HuH-7.5 (cell line): ENCODE measurements at places on chromosomes 11 and 22.

GRCh38 chr22:39220890-39221850, 23.6 kb downstream of the PDGFB start:
- DNase-seq: no peak

- DNase-seq: no peak
Observed at GRCh38 chr11:8201644-8202365, 33.0 kb upstream of the RIC3 start.

- DNase-seq: no peak
Observed at GRCh38 chr22:38567531-38568285, 2.3 kb downstream of the DMC1 start.

- DNase-seq: no peak
Observed at GRCh38 chr11:121241343-121242211, 51.0 kb upstream of the SC5D start.

GRCh38 chr11:107397357-107397756, 60.3 kb downstream of the CWF19L2 start:
- no peak for DNase-seq

DNA sequence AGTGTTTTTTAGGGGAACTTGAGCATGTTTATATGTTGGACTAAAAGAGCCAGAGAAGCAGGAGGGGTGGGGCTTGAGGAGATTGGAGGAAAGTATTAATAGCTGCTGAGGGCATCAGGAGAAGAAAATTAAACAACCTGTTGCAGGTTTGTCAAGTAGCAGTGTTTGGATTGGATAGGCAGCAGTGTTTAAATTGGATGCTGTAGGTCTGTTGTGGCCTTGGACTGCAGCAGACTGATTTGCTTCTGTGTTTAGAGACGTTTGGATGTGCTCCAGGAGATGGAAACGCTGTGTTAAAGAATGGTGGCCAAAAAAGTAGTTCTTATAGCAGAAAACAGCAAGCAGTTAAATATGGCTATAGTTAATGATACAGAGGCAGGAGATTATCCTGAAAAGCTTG, 5.7 kb downstream of the EIF3L start:
- no peak for DNase-seq

- no peak for DNase-seq
Observed at GRCh38 chr11:64872790-64873488, 5.5 kb downstream of the EHD1 start.

DNA sequence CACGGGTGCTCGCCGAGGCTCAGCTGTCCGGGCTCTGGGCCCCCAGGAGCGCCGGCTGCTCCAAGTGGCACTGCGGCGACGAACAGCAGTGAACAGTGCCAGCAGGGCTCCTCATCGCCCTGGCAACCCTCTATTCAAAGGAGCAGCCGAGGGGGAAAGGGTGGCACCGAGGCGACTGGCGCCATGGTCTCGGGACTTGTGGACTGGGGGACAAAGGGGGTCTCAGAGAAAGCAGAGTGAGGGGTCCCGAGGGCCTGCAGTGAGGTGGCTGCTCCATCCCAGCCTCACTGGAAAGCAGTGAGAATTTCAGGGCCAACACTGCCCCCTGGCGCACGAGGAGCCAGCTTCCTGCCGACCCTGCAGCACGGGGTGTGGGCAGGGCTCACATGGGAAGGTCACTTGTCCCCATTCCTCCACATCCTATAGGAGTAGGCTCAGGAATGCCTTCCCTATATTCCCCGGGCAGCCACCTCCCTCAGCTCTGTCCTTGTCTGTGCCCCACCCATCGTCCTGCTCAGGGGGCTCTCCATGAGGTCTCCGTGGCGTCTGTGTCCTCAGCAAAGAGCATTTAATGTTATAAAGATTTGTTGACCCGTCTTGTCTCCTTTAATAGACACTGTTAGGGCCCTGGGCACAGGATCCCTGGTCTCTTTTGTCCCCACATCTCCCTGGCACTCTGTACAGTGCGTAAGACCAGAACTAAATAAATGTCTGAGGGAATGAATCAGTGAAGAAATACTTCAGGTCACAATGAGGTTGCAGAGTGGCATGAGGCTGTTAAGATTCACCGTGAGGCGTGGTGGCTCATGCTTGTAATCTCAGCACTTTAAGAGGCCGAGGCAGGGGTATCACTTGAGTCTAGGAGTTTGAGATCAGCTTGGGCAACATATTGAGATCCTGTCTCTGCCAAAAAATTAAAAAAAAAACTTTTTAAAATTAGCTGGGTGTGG, 26.4 kb downstream of the LRFN4 start:
- no peak for DNase-seq

DNA sequence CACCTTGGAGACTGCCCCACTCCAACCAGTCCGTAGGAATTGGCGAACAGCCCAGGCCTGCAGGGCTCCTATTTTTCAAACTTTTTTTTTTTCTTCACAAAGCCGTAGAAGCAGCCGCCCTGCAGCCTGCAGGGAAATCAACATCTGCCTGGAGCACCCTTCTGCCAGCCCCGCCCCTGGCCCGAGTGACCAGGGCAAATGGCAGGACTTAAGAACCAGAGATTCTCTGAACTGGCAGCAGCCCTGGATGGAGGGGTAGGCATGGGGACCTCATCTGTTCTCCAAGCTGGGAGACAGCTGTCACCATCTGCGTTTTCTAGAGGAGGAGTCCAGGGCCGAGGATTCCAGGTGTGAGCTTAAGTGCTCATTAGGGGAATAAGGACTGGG, 5.6 kb downstream of the SCN2B start:
- DNase-seq: no peak

DNA sequence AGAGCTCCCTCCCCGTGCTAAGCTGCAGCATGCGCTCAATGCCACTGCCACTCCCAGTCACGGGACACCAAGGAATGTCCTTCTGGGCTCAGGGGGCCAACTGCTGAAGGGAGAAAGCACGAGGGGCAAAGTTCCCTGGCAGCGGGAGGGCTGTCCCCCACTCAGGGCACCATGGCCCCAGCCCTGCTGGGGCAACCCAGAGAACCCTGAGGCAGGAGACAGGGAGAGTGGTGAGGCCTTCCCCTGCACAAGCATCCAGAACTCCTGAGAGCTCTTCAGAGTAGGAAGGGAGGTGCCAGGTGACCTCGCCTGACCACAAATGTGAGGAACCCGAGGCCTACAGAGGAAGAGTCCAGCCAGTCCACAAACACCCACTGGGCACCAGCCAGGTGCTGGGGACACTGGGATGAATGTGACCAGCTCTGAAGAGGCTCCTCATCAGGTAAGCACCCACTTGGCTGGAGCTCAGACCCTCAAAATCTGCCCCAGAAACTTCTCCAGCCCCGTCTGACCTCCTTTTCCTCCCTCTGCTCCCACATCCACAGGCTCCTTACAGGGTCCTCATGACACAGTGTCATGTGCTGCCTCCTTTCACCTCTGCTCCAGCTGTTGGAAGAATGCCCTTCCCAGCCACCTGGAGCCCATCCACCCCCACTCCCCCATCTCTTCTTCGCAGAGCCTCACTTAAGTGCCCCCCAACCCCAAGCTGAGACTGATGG, 15.6 kb downstream of the GDPD5 start:
- no peak for DNase-seq

- no peak for DNase-seq
Observed at GRCh38 chr11:106670069-106670468, 348.2 kb downstream of the GUCY1A2 start.

- DNase-seq: no peak
Observed at GRCh38 chr11:121801781-121802180, 314.2 kb downstream of the BLID start.

DNA sequence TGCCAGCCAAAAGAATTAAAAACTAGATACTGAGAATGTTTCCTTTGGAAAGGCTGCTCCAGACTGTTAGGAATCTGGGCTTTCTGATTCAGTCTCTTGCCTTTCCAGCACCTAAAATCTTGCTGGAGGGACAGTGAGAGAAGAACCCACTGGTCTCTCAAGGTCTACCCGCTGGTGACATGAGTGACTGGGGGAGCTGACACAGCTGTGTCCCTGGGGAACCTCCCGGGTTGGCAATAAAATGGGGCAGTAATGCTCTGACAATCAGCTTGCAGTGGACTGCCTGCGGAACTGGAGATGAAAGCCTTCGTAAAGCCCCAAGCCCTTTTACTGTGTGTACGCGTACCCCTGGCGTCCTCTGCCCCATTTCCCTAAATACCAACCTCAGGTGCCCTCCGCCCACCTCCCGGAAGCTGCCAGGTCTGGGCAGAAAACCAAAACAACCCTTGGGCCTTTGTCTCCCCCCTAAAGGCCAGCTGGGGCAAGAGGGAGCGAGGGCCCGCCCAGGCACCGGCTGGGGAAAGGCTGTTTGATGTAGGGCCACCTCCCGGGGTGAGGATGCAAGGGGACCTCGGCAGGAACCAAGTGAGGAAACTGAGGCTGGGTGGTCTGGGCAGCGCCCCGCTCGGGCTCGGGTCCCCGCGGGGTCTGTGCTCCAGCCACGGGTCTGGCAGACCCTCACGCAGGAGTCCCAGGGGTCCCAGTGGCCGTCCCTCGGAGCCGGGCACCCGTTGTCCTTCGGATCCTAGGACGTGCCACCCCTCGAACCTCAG, 741 bp downstream of the CARS1 start:
- DNase-seq: no peak

- no peak for DNase-seq
Observed at GRCh38 chr11:66233301-66233700, 35.1 kb upstream of the RAB1B start.

- DNase-seq: no peak
Observed at GRCh38 chr11:31582697-31583096, 73.1 kb downstream of the ELP4 start.

DNA sequence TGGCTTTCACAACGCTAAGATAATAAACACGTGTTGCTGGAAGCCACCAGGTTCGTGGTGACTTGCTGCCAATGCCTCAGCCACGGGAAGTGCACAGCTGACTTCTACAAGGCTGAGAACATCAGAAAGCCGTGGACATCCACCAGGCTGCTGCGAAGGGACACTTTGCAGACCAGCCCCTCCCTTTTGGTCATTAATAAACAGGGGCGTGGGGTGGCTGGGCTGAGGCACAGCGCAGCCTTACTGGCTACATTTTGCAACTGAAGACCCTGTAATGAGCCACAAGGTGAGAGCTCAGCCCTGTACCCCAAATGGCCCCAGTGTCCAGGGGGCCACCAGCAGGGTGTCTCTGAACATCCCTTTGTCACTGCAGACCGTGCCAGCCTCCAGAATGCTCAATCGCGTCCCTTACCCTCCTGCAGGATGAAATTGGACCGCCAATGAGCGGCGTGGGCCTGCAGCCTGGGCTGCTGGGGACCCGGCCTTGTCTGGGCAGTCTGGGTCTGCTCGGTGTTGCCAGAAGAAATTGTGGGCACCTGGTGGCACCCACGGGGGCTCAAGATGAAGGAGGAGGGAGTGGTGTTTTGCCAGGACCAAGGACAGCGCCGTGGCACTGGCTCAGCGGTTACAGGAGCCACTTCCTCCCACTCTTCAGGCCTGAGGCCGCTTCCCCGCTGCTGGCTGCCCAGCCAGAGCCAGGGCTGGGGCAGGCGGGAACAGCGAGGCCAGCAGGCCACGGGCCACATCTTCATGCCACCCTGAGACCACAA, 181.9 kb downstream of the CTTN start:
- DNase-seq: no peak

GRCh38 chr11:12218909-12219308, 108.5 kb downstream of the MICAL2 start:
- DNase-seq: peak; percentile 67

DNA sequence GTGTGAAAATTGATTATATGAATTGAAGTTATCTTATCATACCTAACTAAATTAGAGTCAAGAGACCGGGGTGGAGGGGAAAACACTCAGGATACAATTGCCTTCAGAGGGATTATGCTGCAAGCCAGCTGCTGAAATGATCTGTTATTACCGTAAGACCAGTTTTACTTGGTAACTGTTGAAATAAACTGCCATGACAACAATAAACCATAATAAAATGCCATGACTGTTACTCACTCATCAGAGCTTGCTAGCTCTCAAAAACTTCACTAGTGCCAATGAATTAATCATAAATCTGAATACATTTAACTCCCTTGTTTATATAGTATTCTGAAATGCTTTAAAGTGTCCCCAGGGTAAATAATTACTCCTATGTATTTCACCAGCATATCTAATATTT, 68.2 kb downstream of the CASP12 start:
- DNase-seq: no peak

DNA sequence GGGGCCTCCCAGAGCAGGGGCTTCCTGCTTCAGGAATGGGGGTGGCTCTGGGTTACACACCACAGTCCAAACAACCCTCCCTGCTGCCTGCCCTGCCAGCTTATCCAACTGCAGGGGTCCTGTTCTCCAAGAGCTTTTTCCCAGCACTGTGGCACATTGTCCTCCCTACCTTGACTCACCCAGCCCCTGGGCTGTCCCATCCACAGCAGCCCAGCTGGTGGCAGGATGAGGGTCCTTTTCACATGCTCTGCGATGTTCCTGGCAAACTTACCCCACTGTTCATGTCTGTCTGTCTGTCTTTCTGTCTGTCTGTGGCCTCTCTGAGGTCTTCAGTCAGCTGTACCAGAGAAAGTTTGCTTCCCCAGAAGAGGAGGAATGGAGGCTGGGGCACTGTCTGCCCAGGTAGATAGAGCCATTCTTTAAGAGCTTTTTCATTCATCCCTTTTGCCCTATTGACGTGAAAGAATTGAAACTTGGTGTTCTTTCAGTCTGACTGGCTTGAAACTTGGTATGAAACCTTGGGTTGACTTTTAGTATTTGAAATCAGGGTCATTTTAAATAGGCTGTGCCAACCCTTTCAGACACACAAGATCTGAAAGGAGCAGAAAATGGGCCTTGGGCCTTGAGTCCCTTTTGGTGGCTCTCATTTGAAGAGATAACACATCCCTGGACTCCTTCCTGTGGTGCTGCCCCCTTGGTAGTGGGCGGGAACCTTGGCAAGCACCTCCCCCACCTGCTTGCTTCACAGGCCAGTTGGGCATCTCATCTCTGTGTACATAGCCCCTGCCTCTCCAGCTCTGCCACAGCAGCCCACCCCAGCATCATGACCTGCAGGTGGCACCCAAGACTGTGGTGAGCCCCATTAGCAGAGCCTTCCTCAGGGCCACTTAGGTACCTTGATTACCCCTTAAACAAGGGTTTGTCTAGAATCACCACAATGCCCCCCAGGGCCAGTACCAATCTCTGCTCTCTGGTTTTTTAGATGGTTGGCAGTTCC, 74.6 kb upstream of the SUSD2 start:
- DNase-seq: no peak

DNA sequence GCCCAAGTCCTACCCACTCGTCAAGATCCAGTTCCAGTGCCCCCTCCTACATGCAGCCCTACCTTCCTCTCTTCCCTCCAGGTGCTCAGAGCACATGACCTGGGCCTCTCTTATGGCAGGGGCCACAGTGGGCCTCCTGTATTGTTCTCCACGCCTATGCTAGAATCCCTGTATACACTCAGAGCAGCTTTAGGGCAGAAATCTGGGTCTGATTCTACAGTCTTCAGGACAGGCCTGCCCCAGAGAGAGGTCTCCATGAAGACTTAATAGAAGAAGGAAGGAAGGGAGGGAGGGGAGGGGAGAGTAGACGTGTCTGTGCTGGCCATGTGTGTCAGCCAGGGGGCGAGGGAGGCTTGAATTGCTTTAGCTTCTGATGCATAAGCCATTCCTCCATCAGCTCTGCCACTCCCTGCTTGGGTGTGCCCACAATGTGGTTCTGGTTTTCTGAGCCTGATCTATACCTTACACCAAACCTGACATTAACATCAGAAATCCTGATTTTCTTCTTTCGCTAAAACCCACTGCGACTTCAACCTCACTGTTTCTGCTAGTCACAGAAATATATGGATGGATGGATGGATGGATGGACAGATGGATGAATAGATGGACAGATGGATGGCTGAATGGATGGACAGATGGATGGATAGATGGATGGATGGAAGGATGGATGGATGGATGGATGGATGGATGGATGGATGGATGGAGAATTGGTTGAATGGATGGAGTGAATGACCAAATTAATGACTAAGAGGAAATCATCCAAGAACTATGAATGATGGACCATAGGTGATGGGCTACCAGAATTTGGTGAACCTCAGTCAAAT, 56.6 kb upstream of the PRDM11 start:
- no peak for DNase-seq
